ENCODE measurements at places on chromosomes 1 and 21. TPM values are rescaled to one million over a fixed set of nuclear protein-coding genes. Genes with fewer than 3 reads are reported as not detected.

- H3K27ac ChIP-seq: no peak overlapping the region
- no peak for DNase-seq
- no peaks in the 10 kb centered on the region for H3K4me1 ChIP-seq
- H3K36me3 ChIP-seq: no peaks in the 10 kb centered on the region
Measured at GRCh38 chr1:248788327-248788726, 32.8 kb upstream of the LYPD8 start.

DNA sequence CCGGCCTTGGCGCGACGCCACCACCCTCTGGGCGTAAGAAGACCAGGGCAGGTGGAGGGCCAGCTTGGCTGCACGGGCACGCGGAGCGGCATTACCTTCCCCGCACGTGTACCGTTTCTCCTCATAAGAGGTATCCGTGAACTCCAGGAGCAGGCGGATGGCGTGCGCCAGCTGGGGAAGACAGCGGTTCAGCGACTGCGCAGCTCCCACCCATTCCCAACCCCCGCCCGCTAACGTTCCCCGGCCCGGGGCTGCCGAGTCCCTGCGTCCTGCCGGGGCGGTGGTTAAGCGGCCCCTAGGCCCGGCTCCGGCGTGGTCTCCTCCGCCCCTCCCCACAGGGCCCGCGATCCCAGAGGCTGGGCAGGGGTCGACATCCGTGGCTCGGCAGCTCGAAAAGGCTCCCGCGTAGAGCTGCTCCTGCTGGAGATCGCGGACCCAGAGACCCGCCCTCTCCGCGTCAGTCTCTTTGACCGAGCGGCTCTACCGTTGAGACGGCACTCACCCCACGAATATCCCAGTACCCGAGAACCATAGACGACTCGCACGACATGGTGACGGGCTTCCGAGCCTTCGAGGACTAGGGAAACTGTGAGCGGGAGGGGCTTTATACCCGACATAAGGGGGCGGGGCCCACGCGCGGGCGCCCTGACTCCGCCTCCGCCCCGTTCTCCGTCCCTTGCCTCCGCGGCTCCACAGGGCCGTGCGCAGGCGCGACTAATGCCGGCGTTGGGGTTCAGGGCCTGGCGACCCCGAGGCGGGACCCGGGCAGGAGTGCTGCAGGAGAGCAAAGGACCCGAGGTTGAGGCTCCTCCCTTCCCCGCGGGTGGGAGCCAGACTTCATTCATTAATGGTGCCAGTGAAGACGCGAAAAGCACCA is 862 bp downstream of the GSTM3 start:
- H3K4me3 ChIP-seq: peak overlapping the region; percentile 74
- H3K4me1 ChIP-seq: peaks cover 9% of the 10 kb centered on the region
- H3K27ac ChIP-seq: no peak overlapping the region
- H3K36me3 ChIP-seq: no peaks in the 10 kb centered on the region
- H3K27me3 ChIP-seq: peaks cover 56% of the 10 kb centered on the region

- peaks cover 9% of the 10 kb centered on the region for H3K4me1 ChIP-seq
- H3K27me3 ChIP-seq: no peaks in the 10 kb centered on the region
- H3K4me3 ChIP-seq: no peak overlapping the region
- no peaks in the 10 kb centered on the region for H3K36me3 ChIP-seq
- no peak for DNase-seq
Measured at GRCh38 chr1:76491737-76492136, 375.5 kb upstream of the ST6GALNAC5 start.

DNA sequence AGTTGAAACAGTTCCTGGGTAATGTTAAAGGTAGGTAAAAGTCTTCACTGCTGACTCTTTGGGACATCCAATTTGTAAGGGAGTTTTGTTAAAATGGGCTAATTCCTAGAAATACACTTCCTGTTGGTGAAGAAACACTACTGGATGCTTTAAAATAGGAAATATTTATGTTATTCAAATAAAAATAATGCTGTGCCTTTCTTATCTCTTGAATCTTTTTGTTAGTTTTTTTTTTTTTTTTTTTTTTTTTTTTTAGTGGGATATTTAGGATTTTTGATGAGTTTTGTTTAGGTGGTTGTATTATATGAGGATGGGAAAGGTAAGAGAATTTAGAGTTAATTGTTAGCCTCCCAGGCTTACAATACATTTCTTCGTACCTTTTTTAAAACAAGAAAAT is 4.5 kb downstream of the MAGI3 start:
- H3K4me1 ChIP-seq: peaks cover 9% of the 10 kb centered on the region
- H3K27ac ChIP-seq: no peak overlapping the region
- H3K36me3 ChIP-seq: no peaks in the 10 kb centered on the region
- H3K4me3 ChIP-seq: no peak overlapping the region

GRCh38 chr1:154813846-154814505 is 56.1 kb downstream of the KCNN3 start:
- H3K4me3 ChIP-seq: no peak overlapping the region
- H3K27ac ChIP-seq: no peak overlapping the region
- H3K36me3 ChIP-seq: no peaks in the 10 kb centered on the region
- peaks cover 10% of the 10 kb centered on the region for H3K4me1 ChIP-seq
- DNase-seq: no peak

DNA sequence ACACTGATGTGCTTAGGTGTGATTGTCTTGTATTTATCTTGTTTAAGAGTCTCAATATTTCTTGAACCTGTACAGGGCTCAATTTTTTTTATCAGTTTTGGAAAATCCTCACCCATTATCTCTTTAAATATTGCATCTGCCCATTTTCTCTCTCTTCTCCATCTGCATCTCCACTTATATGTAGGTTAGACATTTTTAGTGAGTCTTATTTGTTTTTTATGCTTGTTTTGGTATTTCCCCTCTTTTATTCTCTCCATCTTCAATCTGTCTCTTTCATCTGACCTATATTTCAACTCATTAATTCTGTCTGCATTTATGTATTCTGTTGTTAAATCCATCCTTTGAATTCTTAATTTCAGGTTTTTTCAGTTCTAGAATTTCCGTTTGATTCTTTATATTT is 32.9 kb upstream of the SHCBP1L start:
- H3K27me3 ChIP-seq: no peaks in the 10 kb centered on the region
- no peak for DNase-seq
- no peak overlapping the region for H3K4me3 ChIP-seq
- H3K27ac ChIP-seq: no peak overlapping the region

- no peak overlapping the region for H3K27ac ChIP-seq
- H3K4me1 ChIP-seq: peaks cover 12% of the 10 kb centered on the region
Measured at GRCh38 chr21:41616031-41616591, 108.2 kb upstream of the TMPRSS2 start.

The GSTM5 gene
- total RNA-seq: 4.8 TPM

The ASAP3 gene
- 98.2 TPM for total RNA-seq

The MMEL1 gene
- 0.43 TPM for total RNA-seq
